Colonic mucosa (tissue), 4 donors: ENCODE measurements at places on chromosomes 6 and 20. TPM values are rescaled to one million over a fixed set of nuclear protein-coding genes. Genes with fewer than 3 reads are reported as not detected.

Gene CTCFL
- not detected for total RNA-seq

Gene TREM1
- 1.4 TPM for total RNA-seq

Gene HAO1
- total RNA-seq, result not detected

DNA sequence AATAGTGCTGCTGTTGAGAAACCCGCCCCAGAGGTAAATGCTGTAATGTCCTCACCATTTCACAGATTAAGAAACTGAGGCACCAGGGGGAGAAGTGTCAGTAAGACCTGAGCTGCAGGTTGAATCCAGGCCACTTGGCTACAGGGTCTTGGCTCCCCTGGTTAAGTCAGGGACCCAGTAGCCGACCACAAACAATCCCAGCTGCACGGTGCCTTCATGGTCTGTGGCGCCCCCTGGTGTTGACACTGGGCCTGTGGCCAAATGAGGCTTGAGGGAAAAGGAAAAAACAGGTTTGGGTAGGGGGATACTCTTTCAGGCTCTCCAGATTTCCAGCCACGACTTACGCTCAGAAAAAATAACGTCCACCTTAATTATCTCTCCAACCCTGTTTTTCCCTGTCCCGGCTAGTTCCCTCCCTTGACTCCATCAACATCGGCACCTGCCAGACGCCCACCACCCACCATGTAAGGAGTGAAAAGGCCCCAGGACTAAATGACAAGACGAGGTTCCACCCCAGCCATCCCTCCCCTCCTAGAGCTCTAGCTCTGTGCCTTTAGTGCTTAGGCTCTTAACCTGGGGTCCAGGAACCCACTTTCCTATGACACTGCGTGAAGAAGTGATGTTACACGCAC is 47.7 kb upstream of the POLR1H start:
- DNase-seq, result no peak

DNA sequence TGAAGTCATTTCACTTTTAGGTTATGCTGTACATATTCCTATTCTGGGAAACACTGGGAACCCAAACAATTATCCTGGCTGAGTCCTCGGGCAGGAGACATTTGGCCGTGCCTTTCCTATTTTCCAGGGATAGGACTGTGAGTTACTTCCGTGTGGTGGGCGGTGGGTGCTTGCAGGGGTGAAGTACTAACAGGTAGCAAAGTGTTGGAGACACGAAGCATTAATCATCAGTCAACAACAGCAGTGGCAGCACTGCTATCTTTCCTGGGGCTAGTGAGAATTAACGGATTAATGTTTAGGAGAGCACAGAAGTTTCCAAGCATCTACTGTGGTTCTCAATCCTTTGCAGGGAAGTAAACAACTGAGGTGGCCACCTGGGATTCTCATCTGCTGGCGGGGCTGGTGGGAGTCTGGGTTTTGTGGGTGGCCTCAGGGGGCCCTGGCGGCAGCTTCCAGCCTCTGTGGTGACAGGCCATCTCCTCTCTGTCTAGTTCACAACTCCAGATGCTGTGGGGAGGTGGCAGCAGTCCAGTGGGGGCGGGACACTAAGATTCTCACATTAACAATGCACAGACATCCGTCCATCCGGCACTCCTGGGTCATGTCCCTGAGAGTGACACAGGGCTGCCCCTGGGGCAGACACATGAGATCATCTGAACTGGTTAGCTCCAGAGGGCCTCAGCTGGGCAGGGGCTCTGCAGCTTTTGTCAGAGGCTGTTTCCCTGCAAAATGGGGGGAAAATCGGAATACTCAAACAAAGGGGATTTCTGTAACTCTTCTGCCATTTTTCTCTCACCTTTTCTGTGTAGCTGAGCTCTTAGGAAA is 90.9 kb downstream of the GJA10 start:
- DNase-seq, result peak; percentile 23

GRCh38 chr6:16729183-16729691 is 32.0 kb downstream of the ATXN1 start:
- DNase-seq, result no peak

DNA sequence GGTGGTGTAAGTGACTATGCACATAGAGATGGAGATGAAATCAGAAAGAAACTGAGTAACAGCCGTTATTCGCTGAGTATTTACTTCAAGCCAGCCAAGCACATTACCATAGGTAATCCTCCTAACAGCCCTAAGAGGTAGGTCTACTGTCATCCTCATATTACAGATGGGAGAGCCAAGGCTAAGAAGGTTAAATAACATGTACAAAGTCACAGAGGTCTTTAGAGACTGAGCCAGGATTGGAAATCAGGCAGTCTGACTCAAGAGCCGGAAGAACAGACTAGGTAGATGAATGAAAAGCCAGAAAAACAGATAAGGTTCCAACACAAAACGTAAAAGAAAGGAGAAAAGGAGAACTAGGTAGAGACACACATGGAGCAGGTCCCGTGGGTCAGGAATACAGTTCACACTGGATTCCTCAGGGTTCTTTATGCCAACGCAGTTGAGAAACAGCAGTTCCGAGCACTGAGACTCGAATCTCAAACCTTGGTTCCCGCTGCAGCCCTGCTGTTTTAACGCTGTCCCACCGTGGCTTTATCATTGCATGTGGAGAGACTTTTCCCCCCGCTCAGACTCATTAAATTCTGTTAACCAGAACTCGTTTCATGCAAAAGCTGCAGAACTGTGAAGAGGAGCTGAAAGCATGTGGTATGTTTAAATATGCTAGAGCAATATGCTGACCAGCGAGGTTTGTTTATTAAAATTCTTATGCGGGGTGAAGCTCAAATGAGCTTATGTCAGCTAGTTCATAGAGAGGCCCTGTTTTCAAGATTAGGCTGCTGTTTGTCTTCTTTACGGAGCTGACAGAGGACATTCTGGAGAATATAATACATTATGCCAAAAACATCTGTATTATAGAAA is 537.9 kb downstream of the CD83 start:
- no peak for DNase-seq

GRCh38 chr20:44010162-44010704 is 95.6 kb downstream of the TOX2 start:
- no peak for DNase-seq
